NCI-H2227 treated with DMSO at 0.1 percent for 48 hours (cell line): ENCODE measurements at places on chromosomes 16 and 17.
A peak's percentile ranks its signal among the peaks of the same experiment; 100 is the strongest.

GRCh38 chr17:41492351-41492750 is 2.6 kb upstream of the KRT36 start:
- no peak for DNase-seq

- no peak for DNase-seq
These were observed 6.2 kb downstream of the SLC13A5 start for GRCh38 chr17:6706996-6707395.

GRCh38 chr17:9855036-9855435 is 29.3 kb downstream of the GLP2R start:
- DNase-seq = no peak

DNA sequence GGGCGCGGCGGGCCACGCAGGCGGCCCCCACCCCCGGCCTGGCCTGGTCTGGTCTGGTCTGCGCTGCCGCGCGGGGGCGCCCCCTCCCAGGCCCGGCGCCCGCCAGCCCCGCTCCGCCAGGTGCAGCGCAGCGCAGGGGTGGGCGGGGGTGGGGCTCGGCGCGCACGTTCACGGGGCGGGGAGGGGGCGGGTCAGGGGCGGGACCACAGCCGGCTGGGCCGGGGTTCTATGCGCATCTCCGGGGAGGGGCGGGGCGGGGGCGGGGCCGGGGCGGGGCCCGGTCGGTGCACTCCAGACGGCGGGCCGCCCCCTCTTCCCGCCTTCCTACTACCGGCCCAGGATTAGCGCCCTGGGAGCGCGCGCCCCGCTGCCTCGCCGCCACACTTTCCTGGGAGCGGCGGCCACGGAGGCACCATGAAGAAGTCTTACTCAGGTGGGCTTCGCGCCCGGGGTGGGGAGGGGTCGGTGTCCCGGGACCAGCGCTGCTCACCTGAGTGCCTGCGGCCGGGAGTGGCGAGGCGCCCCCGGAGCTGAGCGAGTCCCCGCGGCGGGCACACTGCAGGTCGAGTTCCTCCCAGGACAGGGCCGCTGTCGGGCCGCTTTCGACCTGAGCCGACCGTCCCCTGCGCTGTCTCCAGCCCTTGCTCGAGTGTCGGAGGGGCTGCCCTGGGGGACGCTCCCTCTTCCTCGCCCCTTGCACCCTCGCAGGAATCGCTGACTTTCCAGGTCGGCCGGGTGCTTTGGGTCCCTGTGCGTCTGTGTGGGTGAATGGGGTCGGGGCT is 140.5 kb downstream of the SEC14L1 start:
- DNase-seq = peak; percentile 26

GRCh38 chr16:86343796-86344585 is 166.3 kb upstream of the FOXF1 start:
- no peak for DNase-seq

DNA sequence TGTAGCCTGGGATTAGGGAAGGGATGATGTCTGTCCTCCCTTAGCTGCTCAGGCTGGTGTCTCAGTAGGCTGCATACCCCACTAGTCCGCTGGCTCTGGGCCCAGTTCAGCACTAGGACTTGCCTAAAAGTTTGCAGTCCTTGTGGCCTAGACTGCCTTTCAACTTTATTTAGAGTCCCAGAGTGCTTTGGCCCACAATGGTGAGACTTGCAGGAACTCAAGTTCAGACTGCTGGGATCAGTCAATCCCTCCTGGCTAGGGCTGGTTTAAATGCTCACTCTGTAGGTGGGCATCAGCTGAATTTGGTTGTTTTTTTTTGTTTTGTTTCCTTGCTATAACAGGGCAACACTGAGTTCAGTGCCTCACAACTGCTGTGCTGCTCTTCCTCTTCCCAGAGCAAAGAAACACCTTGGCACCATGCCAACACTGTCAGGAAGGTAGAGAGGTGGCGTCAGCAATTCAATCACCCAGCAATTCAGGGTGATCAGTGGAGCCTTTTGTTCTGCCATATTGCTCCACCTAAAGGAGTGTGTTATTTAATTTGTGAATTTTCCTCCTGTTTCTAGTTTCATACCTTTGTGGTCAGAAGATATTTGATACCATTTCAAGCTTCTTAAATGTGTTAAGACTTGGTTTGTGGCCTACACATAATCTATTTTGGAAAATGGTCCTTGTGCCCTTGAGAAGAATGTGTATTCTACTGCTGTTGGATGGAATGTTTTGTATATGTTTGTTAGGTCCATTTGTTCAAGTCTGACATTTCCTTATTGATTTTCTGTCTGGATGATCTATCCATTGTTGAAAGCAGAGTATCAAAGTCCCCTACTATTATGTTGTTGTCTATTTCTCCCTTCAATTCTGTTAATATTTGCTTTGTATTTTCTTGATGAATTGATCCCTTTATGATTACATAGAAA is 284.0 kb upstream of the PMFBP1 start:
- DNase-seq = peak; percentile 26

DNA sequence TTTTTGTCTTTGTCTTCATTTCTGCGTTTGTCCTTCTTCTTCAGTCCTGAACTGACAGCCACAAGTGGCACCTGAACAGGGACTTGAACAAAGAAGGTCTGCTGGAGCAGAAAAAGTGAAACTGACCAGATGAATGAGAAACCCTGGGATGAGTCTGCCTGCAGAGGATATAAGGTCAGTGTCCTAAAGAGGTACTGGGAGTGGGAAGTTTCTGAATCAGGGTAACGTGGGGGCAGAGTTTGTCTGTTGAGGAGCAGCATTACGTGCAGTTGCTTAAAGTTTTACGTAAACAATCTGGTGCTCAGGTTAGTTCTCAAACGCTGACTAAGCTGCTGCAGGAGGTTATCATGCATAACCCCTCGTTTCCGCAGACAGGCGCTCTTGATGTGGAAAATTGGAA is 2057.6 kb downstream of the TP53TG3F start:
- no peak for DNase-seq

DNA sequence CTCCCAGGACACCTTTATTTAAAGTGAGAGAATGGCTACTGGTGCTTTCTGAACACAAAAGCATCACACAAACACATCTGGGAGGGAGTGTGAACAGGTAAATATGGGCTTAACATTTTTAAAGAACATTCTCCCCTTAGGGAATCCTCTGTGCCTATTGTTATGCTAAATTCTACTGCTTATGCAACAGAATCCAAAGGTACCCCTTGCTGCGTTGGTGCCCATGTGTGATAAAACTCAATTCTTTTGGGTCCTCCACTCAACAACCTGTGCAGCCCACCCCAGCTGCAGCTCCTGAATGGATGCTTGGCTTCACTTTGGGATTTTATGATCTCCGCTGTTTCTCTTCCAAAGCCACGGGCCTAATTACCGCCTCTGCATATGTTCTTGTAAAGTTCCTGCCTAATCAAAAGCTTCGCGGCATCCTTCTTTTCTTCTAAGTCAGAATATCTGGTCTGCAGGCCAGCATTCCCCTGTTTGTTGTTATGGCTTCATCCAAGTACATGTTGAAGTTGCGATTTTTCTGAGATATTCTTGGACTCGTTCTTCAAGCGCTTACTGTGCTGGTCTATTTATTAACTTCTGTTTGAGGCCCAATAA is 23.9 kb downstream of the RHBDL3 start:
- DNase-seq = no peak

GRCh38 chr16:5605404-5605803 is 507.8 kb upstream of the EEF2KMT start:
- DNase-seq = no peak

DNA sequence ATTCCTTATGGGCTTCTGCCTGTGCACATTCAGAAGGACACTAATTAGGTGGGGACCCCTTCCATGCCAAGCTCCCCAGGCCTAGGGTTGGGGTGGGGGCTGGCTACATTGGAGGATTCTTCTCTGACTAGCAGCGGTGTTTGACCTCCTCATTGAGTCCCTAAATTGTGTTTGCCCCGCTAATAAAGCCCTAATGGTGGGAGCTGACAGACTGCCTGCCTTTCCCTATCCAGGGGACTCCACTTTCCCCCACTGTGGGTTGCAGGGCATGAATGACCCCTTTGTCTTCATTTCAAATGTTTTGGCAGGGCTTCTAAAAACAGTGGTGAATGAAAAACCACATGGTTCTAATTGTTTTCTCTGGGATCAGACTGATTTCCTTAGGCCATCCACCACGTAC is 476.8 kb upstream of the CDH11 start:
- no peak for DNase-seq

- no peak for DNase-seq
These were observed 221.0 kb upstream of the CDH13 start for GRCh38 chr16:82405736-82406135.

DNA sequence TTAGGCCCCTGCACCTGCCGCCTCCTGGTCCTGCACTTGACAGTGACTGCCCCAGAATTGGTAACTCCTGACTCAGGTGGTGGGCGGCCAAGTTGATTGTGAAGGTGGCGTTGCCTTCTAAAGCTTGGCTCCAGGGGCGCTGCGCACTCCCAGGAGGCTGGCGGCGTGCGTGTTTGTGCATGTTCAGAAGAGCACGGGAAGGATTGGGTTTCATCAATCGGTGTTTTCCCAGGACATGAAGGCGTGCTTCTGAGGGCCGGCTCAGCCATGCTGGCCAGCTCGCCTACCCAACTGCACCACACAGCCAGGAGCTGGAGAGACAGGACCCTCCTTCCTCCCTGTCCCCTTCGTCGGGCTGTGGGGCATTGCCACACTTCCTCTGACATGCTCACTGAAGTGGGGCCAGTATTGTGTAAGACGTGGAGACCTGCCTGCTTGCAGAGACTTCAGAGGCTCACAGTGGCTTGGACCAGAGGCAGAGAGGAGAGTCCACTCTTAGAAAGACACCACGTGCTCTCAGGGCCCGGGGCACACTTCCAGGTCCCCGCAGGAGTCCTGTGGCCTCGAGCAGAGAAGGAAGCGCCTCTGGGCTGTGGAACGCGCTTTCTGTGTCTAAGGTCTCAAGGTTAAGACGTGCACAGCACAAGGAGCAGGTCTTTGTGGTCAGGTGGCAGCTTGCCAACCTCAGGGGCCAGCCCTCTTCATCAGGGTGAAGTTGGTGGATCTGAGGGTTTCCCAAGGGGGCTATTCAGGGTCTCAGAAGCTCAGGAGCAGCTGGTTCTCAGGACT is 2.8 kb downstream of the RAB40C start:
- no peak for DNase-seq

GRCh38 chr17:33154869-33155455 is 138.1 kb downstream of the ASIC2 start:
- DNase-seq = no peak

DNA sequence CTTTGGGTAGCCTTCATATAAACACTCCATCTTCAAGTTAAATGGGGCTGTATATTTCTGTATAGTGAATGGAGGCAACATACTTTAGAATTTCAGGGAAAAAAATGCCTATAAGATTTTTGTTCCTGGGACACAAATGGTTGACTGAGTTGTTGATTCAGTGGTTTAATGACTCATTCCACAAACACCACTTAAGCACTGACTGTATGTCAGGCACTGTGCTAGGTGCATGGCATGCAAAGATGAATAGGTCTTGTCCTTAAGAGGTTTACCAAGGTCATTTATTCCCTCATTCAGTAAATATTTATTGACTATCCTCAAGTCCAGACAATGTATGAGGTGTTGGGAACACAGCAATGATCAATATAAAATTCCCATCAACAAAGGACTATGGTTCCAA is 417.1 kb downstream of the CA10 start:
- DNase-seq = no peak
